NCI-H774 (cell line): ENCODE measurements at places on chromosomes 7 and 10.

DNA sequence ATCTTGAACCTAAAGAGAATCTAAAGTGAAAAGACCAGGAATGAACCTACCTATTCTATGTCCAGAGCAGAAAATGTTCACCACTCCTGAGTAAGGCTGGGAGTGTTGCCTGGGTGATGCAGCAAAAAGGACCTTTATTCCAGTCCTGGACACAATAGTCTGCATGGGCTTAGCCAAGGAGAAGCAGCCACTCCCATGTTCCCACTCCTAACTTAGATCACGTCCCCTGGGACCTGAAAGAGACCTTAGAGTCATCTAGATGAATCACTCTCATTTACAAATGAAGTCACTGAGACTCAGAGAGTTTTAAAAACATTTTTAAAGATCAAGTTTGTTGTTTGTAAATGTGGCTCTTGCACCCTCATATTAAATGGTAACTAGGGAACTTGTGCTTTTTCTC lies 763.4 kb downstream of the KCNMA1 start:
- DNase-seq: no peak

DNA sequence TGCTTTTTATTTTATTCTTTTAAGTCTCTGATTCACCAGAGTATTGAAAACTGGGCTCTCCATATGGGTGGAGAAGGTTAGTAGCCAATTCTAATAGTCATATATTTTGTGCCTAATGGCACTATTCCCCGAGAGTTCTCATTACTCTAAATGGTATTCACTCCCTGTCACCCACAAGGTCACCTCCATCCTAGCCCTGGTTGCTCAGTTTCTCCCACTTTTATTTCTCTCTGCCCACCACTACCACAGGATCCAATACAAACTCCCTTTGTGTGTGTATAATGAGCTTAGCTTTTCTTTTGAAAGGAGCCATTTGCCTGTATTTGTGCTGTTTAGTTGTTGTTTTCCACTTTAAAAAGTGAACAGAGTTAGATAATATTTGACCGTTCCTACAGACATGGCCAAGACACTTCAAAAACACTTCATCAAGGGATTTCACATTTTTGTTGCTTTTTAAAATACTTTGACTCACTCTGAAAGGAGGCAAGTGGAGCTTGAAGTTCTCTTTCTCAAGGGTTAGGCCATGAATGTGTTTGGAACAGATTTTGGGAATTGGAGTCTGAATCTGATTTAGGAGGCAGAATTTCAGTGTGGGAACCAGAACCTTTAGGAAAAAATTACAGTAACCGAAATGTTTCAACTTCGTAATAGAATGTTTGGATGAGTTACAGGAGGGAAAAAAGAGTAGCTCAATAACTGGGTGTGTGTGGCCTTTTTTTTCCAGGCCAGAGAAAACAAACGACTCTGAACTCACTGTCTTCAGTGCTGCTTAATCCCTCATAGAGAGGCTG lies 321.3 kb downstream of the BICC1 start:
- no peak for DNase-seq

DNA sequence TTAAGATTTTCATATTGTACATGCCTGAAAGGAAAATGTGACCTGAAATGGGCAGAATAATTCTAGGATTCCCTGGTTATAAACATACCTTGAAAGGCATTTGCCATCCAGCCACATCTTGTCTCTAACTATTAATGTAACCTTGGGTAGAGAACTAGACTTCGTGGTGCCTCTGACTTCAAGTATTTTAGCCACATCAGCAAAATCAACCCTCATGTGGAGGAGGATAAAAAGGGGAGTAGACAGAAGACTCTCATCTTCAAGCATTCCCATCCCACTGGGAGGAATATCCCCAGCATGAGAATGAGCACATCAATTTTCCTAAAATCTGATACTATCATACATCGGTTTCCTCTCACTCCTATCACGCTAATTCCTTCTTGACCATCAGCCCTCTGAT lies 164.7 kb upstream of the NOBOX start:
- no peak for DNase-seq

DNA sequence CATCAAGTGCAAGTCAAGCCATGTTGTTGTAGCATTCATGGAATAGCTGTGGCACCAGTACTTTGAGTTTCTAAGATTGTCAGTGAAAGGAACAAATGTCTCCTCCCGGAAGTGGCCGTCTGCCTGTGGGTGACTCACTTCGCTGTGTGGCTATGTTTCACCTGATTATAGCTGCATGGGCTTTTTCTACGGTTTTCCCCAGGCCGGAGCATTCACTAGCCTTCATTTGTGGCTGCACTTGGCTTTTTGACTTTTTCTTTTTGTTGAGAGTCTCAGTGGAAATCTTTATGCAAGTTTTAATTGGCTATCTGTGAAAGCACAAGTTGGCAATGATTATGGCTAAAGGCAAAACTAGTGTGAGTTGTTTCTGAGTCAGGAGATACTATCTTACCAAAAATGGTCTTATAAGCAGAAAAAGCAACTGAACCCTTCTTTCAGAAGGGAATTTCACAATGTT lies 35.0 kb downstream of the SRI start:
- DNase-seq: no peak

DNA sequence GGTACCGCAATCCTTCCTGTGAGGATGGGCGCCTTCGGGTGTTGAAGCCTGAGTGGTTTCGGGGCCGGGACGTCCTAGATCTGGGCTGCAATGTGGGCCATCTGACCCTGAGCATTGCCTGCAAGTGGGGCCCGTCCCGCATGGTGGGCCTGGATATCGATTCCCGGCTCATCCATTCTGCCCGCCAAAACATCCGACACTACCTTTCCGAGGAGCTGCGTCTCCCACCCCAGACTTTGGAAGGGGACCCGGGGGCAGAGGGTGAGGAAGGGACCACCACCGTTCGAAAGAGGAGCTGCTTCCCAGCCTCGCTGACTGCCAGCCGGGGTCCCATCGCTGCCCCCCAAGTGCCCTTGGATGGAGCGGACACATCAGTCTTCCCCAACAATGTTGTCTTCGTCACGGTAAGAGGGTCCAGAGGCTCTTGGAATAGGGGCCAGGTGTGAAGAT lies 1.7 kb downstream of the MEPCE start:
- no peak for DNase-seq

DNA sequence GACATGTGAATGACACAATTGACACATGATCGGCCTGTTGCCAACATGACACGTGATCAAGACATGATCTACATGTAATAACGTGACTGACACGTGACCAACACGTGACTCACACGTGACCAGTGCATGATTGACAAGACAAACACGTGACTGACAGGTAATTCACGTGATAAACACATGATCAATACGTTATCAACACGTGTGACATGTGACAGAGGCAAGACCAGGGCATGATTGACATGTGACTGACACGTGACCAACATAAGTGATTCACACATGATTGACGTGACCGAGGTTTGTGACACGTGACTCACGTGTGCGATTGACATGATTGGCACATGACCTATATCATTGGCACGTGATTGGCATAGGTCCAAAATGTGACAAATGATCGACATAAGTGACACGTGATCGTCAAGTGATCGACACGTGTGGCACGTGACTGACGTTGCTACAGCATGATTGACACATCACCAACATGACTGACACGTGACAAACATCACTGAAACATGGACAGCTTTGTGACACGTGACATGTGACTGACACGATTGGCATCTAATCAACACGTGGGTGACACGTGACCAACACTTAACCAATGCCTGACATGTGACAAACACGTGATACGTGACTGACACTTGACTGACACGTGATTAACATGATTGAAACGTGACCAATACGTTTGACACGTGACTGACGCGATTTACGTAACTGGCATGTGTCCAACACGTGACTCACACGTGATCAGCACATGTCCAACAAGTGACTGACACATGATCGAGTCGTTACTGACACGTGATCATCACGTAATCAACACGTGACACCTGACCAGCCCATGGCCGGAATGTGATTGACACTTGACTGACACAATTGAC lies 23.0 kb downstream of the CRPPA start:
- no peak for DNase-seq

DNA sequence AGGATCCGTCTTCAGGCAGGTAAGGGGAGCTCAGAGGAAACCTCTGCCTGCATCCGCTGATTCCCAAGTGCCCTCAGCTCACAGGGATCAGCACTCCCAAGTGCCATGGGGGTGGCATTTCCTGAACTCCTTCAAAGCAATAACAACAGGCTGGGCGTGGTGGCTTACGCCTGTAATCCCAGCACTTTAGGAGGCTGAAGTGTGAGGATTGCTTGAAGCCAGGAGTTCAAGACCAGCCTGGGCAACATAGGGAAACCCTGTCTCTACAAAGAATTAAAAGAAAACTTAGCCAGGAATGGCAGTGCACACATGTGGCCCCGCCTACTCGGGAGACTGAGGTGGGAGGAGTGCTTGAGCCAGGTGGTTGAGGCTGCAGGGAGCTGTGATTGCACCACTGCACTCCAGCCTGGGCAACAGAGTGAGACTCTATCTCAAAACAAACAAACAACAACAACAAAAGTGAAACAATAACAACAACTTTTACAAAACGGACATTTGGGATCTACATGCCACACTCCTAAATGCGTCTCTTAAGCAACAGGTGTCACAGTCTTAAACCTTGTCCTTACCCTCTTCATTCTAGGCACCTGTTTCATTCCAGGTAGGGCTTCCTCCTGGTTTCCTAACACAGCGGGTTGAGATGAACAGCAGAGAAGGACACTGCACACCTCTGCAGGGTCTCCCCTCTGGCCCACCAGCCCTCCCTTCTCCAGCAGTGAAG lies 73.8 kb downstream of the PAXIP1 start:
- DNase-seq: no peak

- no peak for DNase-seq
Measured at GRCh38 chr10:60958892-60959601, 15.1 kb upstream of the RHOBTB1 start.

GRCh38 chr7:524800-525199 lies 5.2 kb upstream of the PDGFA start:
- no peak for DNase-seq

- DNase-seq: no peak
Measured at GRCh38 chr7:18903695-18904094, 213.7 kb downstream of the TWIST1 start.

- no peak for DNase-seq
Measured at GRCh38 chr7:38182450-38182849, 4.4 kb downstream of the STARD3NL start.

DNA sequence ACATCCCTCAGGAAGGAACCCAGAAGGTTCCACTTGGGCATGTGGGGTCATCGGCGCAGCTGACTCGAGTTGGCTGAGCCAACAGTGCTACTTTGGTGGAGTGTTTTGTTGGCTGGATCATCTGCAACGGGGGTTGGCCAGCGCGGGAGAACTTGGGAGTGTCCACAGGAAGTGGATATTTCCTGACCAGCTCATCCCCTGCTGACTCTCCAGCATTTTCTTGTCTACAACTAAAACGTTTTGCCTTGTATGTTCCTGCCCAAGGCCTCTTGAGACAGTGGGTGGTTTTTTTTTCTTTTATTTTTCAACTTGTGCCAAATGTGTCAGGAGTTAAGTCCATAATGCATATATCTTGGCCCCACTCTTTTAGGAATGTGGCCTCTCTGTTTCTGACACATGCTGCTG lies 208.6 kb downstream of the ZNF365 start:
- no peak for DNase-seq
